RWPE2 (cell line): ENCODE measurements at places on chromosomes 7 and 10.

GRCh38 chr7:37833818-37834146 lies 14.6 kb upstream of the NME8 start:
- no peaks in the 10 kb centered on the region for H3K27me3 ChIP-seq
- no peaks in the 10 kb centered on the region for H3K4me1 ChIP-seq
- H3K27ac ChIP-seq, result no peak overlapping the region
- no peak overlapping the region for H3K4me3 ChIP-seq
- no peak for DNase-seq

DNA sequence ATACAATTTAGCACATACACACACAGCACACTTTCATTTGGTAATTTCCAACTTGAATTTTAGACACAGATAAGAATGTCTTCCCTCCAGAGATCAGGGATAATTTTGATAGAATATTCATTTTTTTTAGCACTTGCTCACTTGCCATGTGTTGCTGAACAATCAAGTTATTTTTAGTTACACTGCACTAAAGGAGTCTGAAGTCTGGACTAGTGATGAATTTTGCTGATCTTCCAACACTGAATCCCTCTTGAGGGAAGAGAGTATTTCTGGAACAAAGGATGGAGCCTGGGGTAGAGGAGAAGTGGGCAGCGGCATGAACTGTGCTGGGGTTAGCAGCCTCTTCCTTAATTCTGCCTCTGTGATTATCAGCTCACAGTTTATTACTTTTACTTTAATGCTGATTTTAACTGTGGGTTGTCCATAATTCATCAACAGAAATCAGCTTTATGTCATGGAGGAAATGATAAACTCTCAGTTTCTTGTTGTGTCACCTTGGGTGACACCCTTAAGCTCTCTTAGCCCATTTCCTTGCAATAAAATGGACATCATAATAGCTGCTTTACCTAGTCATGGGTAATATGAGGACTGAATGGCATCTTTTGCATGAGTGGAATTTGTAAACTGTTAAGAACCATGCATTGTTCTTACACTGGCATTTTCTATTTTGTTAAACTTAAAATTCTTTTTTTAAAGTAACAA lies 32.1 kb downstream of the SGPL1 start:
- H3K27ac ChIP-seq, result no peak overlapping the region
- H3K27me3 ChIP-seq, result no peaks in the 10 kb centered on the region
- peaks cover 5% of the 10 kb centered on the region for H3K4me1 ChIP-seq
- peaks cover 75% of the 10 kb centered on the region for H3K36me3 ChIP-seq
- no peak overlapping the region for H3K4me3 ChIP-seq
- no peak for DNase-seq

- no peak overlapping the region for H3K27ac ChIP-seq
- peaks cover 2% of the 10 kb centered on the region for H3K27me3 ChIP-seq
- H3K36me3 ChIP-seq, result no peaks in the 10 kb centered on the region
- no peak overlapping the region for H3K4me3 ChIP-seq
Measured at GRCh38 chr10:15744217-15744865, 24.6 kb upstream of the ITGA8 start.

- no peaks in the 10 kb centered on the region for H3K27me3 ChIP-seq
- H3K36me3 ChIP-seq, result no peaks in the 10 kb centered on the region
- H3K4me3 ChIP-seq, result no peak overlapping the region
- H3K27ac ChIP-seq, result no peak overlapping the region
- no peak for DNase-seq
Measured at GRCh38 chr7:18547509-18548187, 52.1 kb downstream of the HDAC9 start.

- H3K36me3 ChIP-seq, result no peaks in the 10 kb centered on the region
- H3K4me1 ChIP-seq, result no peaks in the 10 kb centered on the region
- H3K4me3 ChIP-seq, result no peak overlapping the region
- no peaks in the 10 kb centered on the region for H3K27me3 ChIP-seq
- no peak for DNase-seq
- no peak overlapping the region for H3K27ac ChIP-seq
Measured at GRCh38 chr10:28633750-28634149, 43.6 kb upstream of the BAMBI start.
